ENCODE measurements at places on chromosomes 16 and 17.

DNA sequence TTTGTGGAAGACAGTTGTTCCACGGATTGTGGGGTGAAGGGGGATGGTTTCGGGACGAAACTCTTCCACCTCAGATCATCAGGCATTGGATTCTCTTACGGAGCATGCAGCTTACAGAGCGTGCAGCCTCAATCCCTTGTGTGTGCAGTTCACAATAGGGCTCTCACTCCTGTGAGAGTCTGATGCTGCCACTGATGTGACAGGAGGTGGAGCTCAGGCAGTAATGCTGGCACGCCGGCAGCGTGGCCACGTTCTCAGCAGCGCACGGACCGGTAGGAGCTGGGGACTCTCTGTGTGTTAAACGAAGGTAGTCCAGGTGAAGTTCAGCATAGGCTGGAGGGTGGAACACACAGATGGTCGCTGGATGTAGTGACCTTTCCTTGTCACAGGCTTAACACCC, 37.8 kb downstream of the SEC14L1 start:
- no peak for DNase-seq

- no peak for DNase-seq
Observed at GRCh38 chr16:17027488-17028129, 443.2 kb downstream of the XYLT1 start.

DNA sequence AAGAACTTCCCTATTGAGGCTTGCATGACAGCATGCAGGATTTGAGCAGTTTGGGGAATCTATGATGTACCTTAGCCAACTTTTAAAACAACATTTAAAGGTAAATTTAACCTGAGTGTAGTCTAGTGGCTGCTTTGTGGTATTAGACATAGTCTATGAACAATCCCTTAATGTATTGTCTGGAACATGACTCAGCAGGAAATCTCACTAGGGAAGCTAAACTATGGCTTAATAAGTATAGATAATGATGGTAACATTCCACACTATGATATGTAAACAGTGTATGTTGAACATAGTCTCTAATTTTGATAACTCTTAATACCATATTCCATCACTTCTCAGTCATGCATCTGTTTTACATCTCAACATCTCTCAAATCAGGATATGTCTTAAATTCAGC, 52.1 kb upstream of the SLC12A3 start:
- DNase-seq = no peak

DNA sequence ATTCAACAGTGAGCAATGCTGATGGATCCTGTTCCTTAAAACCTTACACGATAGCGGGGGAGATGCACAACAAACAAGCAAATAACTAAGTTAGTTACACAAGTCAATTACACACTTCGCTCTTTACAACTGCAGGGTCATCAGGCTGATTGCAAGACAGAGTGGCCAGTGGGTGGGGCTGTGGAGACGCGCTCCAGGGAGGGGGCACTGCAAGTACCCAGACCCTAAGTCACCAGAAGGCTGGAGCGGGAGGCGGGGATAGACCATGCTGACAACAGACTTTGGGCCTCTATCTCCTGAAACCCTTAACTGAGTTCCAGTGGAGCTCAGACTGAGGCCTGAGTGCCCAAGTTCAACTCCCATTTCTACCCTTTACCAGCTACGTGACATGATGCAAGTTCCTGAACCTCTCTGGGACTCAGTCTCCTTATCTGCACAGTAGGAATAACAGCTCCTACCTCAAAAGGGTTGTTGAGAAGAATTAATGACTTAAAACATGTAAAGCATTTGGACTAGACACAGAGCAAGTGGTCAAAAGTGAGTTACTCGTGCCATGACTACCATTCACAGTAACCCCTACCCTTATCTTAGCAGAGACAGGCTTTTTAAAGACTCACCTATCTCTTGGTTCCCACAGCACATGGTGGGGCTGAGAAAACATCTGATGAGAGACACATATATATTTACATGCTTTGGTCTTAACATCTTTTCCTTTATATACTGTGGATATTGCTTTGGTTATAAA, 10.4 kb downstream of the CPPED1 start:
- no peak for DNase-seq

- no peak for DNase-seq
Observed at GRCh38 chr16:4389051-4389955, 17.7 kb downstream of the VASN start.

- DNase-seq = no peak
Observed at GRCh38 chr17:77425348-77425747, 284.6 kb downstream of the SEC14L1 start.

DNA sequence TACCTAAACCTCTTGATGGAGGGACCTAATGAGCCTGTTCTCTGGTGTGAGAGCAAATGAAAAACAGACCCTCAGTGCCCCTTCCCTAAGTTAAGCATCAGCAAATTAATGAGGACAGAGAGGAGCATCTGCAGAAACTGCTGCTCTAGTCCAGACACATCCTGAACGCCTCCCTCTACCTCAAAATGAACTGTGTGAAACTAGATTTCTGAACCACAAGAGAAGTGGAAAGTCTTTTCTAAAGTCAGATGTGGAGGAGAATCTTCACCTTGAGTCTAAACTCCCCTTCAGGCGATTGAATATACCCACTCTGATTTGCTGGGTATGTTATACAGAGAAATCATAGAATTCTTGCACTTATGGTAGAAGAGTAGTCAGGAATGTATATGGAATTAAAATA, 104.4 kb upstream of the AMZ2 start:
- no peak for DNase-seq

All from posterior vena cava (tissue), 2 donors.